ENCODE measurements at places on chromosomes 12 and 14.

DNA sequence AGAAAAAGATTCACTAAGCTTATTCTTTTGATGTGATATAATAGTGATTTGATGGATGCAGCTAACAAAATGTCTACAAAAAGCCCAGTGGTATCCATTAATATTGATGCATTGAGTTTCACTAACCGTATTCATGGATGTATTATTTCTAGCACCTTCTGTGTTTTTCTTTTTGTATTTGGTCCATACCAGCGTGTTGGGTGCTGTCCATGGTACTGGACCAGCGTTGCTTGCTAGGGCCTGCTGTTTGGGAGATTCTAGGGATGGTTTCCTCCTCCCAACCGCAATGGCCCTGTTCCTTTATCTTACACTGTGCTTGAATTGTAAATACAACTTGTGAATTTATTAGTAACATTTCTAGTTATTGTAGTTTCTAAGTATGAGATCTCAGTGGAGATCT lies 31.7 kb downstream of the ANO4 start:
- DNase-seq, result no peak

- DNase-seq, result no peak
These were observed 228.3 kb upstream of the MGAT4C start for GRCh38 chr12:86484473-86484872.

GRCh38 chr12:9754099-9754927 lies 6.4 kb downstream of the CD69 start:
- DNase-seq, result no peak

GRCh38 chr14:23005451-23006187 lies 4.3 kb downstream of the C14orf93 start:
- no peak for DNase-seq

GRCh38 chr12:12357719-12358461 lies 1.0 kb downstream of the BORCS5 start:
- no peak for DNase-seq

DNA sequence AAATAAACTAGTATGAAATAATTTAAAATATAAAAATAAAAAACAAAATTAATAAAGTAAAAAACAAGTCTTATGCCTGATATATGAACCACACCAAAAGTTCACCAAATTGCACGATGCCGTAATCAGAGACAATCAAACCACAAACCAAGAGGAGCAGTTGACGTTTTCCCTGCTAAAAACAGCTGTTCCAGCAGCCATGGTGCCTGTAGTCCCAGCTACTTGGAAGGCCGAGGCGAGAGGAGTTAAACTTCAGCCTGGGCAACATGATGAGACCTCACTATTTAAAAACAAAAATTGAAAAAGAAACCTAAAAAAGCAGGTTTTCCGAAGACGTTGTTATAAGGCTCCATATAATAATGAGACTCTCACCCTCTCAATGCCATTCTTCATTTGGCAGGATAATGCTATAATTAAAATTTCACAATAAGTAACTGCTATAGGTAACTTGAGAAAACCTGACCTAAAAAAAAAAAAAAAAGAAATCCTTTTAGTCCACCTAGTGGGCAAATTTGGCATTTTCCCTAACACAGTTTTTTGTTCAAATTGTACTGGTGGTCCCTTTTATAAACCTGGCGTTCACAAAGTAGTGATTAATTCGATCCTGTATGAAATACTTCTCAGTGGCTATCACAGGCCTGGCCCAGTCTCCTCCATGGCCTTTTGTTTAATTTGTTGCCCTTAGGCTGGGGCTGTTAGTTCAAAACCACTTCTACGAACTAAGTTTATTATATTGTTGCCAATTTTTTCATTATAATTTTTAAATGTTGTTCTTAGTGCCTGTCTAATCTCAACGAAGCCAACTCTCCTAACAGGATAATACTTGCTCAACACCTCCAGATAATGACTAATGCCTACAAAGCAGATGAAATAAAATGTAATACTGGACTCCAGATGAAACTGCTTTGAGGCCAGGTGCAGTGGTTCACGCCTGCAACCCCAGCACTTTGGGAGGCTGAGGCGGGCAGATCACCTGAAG lies 62.1 kb downstream of the TNFAIP2 start:
- no peak for DNase-seq

DNA sequence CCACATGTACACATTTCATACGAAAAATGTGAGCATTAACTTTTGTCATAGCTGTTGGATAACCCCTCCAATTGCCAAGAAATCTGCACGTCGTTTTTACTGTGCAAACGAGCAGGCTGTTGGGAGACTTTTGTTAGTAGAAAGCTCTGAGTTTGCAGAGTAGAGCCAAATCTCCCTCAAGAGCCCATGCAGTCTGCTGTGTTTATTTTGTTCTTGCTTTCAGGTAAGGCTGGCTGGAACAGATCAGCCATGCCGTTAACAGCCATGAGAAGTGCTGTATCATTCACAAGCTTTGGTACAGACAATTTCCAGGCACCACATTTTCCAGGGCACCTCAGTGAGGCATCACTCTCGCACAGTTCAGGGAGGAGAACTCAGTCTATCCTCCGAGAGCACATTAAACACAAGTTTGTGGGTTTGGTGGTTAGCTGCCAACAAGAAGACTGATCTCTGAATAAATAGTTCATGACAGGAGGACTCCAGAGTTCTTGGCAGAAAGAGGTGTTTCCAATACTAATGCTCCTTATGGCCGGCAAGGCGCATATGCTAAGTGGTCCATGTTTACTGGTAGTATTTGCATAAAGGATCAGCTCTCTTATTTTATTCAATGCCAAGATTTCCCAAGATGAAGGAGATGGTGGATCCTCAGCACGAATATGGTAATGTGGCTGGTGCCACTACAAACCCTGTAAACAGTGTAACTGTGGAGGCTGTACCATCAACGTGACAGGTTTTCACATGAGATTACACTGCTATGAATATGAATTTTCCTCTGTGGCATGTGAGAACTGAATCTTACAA lies 30.3 kb upstream of the PELI2 start:
- no peak for DNase-seq

DNA sequence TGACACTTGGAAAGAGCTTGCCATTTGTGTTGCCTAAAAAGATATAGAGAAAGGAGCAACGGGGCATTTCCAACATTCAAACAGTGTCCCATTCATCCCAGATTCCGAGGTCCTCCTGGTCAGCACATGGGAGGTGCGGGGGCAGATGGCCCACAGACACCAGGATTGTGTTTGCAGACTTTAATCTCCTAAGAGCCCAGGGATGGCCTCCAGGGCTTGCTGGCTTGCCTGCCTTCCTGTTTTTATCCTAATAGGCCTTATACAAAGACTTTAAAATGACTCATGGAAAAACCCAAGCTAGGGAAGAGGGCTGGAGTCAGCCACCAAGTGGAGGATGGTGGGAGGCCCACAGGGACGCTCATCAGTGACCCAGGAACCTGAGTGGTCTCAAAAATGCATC lies 21.5 kb upstream of the FAM181A start:
- no peak for DNase-seq

- peak; percentile 59 for DNase-seq
These were observed 91.0 kb downstream of the LRRC74A start for GRCh38 chr14:76917158-76917596.

- DNase-seq, result peak; percentile 8
These were observed 41.5 kb upstream of the NPAS3 start for GRCh38 chr14:32896979-32897697.

DNA sequence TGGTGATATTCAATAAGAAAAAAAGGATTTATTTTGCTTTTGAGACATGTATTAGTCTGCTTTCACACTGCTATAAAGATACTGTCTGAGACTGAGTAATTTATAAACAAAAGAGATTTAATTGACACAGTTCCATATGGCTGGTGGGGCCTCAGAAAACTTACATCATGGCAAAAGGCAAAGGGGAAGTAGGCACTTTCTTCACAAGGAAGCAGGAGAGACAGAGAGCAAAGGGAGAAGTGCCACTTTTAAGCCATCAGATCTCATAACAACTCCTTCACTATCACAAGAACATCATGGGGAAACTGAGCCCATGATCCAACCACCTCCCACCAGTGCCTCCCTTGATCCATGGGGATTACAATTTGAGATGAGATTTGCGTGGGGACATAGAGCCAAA lies 43.9 kb downstream of the BHLHE41 start:
- DNase-seq, result no peak

GRCh38 chr12:111030800-111031199 lies 110.4 kb upstream of the MYL2 start:
- no peak for DNase-seq

GRCh38 chr12:26302776-26303175 lies 107.4 kb downstream of the SSPN start:
- DNase-seq, result no peak

DNA sequence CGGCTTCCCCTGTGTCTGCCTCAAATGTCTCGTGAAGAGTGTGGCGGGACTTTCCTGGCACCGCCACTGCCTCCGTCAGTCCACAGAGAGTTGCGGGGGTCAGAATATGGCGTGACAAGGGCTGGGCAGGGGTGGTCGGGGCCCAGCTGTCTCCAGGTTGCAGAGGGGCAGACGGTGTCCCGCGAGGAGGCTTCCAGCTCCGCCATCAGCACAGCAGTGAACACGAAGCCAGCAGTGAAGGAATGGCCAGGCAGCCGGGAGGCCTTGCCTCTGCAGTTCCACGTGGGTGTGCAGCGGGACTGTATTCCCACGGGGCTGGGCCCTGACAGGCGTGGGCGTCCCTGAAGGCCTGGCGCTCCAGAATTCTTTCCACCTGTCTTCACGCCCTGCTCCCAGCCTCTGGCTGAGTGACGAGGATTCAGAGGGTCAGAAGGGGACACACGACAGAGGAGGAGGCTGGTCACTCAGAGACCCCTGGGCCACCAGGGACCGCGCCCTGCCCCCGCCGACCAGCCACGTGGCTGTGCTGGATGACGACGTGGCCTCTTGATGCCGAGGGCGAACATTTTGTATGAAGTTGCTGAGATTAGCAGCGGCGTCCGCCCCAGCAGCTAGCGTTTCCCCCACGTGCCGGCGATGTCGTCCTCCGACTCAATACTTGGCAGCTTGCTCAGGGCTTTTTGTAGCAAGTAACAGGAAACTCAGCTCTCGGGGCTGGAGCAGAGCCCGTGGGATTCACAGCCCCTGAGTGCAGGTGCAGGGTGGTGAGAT lies 25.0 kb upstream of the GALNT9 start:
- DNase-seq, result no peak

DNA sequence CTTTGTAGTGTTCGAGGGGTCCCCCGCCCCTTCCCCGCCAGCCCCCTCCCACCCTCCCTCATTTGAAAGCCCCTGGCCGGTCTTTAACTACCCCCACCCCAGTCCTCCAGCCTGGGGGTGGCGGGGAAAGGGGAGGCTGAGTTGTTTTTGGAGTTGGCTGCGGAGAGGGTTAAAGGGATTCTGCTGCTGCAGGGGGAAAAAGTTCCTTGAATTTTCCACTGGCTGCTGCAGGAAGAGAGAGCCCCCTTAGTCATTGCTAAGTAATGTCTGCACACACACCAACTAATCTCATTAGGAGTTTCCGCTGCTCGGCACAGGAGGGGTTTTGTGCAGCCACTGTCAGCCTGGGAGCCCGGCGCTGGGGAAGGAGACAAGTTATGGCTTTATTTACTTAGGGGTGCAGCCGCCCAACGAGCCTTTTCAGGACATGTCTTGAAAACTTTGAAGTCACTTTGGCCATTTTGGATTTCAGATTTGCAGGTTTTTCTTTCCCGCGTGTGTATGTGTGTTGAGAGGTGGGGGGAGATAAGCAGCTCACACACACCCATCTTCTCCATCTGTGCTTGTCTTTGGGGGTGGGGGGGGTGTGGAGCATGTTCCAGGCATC lies 1.8 kb downstream of the ELK3 start:
- DNase-seq, result peak; percentile 49

GRCh38 chr12:115146453-115146852 lies 462.5 kb upstream of the TBX3 start:
- no peak for DNase-seq

DNA sequence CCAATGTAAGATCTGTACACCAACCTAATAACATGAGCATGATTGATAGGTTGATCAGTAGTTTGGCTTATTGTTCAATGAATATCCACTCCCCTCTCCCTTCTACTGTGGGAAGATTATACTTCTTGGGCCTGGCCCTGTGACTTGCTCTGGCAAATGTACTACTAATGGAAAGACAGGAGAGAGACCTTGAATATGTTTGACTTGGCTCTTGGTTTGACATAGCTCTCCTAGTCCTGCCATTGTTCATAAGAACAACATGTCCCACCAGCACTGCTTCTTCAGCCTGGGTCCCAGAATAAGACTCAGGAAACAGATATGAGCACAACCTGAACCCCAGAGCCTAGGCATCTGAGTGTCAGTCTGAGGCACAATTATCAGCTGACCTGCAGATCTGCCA lies 112.8 kb upstream of the RESF1 start:
- DNase-seq, result no peak

DNA sequence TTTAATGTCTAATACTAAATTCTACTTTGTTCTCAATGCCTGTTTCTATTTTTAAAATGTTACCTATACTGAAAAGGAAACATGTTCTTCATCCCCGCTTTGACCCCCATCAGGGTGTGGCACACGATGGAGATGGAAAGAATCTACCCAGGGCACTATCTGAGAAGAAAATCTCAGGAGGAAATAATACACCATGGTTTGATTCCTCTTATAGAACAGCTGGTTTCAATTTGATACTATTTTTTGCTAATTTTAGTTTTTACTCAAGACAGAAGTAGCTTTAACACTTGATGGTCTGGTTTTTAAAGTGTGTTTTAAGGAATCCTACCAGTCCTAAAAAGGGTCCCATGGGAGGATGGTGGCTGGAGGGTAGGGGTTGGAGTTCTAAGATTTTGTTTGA lies 56.7 kb downstream of the PPM1H start:
- DNase-seq, result no peak

DNA sequence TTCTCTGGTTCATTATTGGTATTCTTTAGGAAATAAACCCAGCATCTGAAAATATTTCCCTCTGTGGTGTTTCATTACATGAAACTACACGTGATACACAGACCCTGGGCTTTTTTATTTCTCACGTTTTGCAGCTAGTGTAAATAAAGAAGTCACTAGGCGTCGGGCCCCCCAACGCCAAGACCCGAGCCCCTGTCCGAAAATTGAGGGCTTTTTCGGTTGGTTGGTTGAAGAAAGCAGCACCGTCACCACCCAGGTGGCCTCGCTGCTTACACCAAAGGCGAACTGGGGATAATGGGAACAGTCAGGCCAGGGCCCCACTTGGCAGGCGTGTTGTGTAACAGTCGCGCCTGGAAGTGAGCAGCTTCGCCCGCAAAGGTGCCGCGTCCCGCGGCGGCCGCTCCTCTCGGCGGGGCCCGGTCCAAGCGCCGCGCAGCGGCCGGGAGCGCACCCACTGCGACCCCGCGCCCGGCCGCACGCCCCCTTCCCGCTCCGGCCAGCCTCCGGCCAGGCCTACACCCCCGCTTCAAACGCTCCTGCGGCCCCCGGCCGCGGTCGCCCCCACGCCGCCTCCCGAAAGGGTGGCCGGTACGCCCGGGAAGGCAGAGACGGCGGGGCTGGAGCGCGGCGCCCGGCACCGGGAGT lies 1.2 kb downstream of the DUSP16 start:
- DNase-seq, result no peak

- DNase-seq, result no peak
These were observed 118.3 kb downstream of the CCER1 start for GRCh38 chr12:90836689-90837088.
